D721Med (cell line): ENCODE measurements at places on chromosomes 3 and 15.

- no peak for DNase-seq
Observed at GRCh38 chr15:87841426-87841998, 415.0 kb downstream of the NTRK3 start.

DNA sequence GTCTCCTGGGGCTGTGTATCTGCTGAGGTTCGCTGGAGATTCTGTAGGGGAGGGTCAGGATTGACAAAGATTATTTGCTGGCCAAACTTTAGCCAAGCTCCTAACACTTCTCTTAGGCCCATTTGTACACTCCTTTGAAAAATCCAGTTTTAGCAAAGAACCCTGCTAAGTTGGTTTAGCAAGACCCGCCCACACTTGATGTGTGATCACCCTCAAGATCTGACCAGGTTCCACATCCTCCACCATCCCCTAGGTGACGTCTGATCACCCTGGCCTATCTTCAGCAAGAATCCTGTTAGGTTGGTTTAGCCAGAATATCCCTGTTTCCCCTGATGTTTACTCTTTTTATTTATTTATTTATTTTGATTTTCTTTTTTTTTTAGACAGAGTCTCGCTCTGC, 14.8 kb upstream of the SLC35G2 start:
- no peak for DNase-seq

DNA sequence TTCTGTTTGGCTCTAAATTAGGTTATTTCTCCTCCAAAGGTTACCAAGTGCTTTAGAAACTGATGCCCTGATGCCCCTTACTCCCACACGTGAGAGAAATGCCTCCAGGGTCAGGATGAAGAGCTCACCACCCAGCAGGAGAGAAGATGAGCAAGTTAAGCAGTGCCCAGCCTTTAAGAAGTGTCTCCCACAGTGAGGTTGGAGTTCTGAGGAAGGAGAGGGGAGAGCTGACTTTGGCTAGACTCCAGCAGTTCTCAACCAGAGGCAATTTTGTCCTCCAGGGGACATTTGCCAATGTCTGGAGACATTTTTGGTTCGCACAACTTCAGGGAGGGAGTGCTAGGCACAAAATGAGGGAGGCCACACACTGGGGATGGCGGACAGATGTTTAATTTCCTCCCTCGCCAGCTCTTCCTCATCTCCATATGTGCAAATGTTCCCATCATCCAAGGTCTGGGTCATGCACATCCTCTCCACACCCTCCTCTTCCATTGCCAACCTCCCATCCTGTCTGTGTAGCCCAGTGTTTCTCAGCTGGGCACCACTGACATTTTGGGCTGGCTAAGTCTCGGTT, 50.6 kb upstream of the SLC7A14 start:
- DNase-seq: no peak

- no peak for DNase-seq
Observed at GRCh38 chr15:58040150-58040549, 25.4 kb downstream of the ALDH1A2 start.

DNA sequence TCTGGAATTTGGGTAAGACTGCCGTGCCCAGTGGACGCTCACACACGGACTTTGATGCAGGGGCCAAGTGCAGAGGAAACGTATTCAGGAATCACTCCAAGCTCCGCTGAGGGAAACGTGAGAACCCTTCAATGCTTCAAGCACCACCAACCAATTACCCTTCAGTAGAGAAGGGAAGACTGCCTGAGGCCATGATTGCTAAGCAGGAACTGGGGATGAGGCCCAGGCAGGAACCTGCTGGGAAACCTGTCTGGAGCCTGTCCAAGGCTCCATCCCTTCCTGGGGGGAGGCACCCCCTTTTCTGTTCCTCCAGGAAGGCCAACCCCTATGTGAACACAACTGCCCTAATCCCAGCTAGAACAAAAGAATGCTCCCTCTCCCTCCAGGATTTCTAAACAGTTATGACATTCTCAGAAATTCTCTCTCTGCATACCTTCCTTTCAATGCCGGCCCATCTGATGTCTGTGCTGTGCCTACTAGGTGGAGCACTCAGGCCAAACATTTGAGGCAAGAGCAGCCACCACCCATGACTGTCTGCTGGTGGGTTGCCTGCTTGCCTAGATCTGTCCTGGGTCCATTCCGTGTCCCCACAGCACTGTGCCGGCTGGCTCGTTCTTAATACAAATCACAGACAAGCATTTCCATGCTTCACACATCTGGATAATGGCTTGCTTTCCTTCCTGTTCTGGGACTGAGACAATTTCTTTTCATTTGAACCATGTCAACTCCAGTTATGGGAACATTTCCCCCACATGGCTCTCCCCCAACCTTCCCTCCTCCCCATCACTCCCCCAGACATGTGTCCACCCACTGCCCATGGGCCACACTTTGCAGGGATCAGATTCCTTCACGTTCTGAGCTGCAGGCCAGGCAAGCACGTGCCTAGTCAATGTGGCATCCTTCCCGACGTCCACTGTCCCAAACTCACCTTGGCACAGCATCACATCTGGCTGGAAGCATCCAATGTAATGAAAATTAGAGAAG, 149.4 kb downstream of the ADAMTS17 start:
- DNase-seq: no peak

DNA sequence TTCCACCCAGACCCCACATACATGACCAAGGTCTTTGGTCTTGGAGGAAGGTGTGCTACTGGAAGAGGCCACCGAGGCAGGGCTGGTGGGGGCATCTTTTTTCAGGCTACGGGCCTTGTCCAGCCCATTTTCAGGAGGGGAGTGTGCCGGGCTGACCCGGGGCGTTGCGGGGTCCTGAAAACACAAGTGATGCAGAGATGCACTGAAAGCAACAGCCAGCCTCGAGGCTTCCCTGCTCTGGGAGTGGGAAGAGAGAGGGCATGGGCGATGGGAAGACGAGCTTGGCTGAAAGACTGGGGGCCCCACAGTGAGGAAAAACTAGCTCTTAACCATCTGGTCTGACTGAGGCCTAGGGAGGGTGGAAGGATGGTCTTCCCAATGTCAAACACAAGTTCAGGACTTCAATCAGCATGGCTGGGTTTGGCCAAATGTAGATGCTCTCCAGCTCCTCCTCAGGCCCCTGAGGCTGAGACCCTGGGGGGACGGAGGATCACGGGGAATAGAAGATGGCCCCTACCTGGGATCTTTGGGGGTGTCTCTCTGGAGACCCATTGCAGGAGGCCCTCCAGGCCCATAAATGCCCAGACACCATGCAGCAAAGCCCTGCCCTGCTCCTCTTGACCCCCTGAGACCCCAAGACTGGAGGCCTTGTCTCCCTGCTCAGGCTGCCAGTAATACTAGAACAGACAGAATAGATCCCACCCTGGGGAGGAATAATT, 38.9 kb downstream of the TLE3 start:
- no peak for DNase-seq

DNA sequence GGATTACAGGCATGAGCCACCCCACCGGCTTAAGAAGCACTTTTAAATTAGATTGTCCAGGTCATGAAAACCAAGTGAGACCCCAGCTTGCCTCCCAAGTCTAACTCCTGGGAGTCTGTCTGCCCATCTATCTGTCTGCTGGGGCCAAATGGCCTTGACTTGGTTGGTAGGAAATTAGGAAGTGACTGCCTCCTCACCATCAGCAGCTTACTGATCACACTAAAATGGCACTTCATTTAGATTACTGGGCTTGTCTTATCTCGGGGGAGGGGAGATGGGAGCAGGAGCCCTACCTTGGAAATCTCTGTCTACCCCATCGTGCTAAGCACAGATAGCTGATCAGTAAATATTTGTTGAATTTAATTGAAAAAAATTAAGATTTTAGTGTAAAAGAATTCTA, 5.6 kb upstream of the LRRC2 start:
- no peak for DNase-seq

DNA sequence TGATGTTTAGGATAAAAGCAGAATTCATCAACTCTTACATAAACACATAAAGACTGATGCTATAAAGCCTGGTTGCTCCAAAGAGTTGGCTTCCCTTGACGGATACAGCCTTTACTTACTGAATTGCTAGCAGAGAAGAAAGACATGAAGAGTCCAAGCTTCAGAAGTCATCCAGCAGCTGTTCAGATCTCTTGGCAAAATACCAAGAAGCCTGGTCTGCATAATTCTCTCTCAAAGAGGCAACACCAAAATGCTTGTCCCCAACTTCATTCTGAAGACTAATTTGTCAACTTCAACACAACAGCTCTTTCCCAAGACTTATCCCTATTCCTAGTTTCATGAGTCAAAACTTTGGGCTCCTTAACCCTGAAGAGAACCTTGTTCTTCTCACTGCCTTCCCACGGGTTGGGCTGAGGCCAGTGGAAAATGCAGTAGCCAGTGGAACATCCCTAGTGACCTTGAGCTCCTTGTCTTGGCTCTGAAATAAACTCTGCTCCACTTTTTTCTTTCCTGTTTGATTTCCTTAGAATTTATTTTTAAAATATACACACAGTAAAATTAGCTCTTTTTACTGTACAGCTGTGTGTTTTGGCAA, 119.2 kb upstream of the THBS1 start:
- DNase-seq: no peak

- no peak for DNase-seq
Observed at GRCh38 chr3:142628801-142629200, 32.6 kb downstream of the PLS1 start.

DNA sequence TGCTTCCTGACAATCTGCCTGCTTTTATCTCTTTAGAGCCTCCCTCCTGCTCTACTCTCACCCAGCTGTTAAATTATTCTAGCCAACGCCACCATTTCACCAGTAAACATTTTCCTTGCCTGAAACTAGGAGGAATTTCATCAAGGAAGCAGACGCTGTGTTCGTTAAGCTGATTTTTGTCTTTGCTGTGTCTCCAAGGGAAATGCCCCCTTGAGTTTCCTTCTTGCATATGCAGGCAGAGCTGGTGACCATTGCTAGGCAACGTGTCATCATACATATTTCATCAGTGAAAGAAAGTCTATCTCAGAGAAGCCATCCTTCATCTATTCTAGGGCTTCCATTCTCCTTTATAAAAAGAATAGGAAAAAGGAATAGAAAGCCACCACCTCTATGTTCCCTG, 87.0 kb upstream of the ST8SIA2 start:
- no peak for DNase-seq

DNA sequence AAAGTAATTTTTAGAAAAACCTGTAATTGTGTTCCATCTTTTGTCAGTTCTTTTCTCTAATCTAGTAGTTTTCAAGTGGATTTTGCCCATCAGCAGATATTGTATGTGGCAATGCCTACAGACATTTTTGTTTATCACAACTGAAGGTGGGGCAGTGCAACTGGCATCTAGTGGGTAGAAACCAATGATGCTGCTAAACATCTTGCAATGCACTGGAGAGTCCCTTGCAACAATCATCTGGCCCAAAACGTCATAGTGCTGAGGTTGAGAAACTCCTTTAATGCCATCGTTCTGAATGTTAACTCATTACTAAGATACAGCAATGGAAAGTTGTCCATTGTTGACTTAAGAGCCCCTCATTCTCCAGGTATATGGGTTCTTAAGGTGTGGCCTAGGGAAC, 80.1 kb downstream of the BTD start:
- no peak for DNase-seq

GRCh38 chr15:56838085-56838484, 80.4 kb upstream of the TCF12 start:
- no peak for DNase-seq

- DNase-seq: no peak
Observed at GRCh38 chr3:129266651-129267050, 12.0 kb upstream of the HMCES start.

DNA sequence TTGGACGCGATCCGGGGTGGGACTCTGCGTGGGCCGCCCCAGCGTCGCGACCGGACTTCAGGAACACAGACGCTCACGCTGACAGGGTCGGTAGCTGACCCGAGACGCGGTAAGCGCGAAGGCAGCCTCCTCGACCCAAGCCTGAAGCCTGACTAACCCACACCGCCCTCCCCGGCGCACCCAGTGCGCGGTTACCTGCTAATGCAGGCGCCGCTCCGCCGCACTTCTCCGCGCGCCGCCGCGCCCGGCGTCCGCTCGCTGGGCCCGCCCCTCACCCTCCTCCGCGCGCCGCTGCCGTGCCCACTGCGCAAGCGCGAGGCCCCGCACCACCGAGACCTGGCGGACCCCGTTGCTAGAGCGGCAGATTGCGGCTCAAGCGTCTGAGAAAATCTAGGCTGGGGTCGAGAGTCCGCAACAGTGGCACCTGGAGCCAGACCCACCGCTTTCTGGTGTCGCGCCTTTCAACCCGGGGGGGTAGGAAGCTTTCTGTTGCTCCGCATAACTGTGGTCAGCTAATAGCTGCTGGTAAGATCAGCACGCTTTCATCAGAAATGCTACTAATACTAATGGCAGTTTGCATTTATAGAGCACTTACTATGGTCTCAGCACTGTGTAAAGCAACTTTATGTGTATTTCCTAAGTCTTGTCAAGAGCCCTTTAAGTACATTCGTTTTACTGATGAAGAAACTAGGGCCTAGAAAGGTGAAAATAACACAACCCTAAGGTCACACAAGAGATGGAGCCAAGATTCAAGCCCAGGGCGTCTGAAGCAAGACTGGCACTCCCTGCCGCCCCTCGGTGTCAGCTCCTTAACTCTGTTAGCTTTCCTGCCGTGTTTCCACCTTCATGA, at the start of gene TBCCD1:
TBCCD1 (minus strand) TSS at position 268 of the 850 bp plus-strand sequence. CDS start 3,010 bp downstream, outside the sequence.
- DNase-seq: peak; percentile 33

- no peak for DNase-seq
Observed at GRCh38 chr3:58111513-58112184, 99.1 kb downstream of the DNASE1L3 start.

- DNase-seq: no peak
Observed at GRCh38 chr3:66856533-66856932, 141.6 kb upstream of the KBTBD8 start.

- DNase-seq: no peak
Observed at GRCh38 chr15:70604666-70605315, 158.6 kb downstream of the UACA start.

GRCh38 chr3:71166339-71167240, 416.9 kb downstream of the FOXP1 start:
- DNase-seq: no peak

DNA sequence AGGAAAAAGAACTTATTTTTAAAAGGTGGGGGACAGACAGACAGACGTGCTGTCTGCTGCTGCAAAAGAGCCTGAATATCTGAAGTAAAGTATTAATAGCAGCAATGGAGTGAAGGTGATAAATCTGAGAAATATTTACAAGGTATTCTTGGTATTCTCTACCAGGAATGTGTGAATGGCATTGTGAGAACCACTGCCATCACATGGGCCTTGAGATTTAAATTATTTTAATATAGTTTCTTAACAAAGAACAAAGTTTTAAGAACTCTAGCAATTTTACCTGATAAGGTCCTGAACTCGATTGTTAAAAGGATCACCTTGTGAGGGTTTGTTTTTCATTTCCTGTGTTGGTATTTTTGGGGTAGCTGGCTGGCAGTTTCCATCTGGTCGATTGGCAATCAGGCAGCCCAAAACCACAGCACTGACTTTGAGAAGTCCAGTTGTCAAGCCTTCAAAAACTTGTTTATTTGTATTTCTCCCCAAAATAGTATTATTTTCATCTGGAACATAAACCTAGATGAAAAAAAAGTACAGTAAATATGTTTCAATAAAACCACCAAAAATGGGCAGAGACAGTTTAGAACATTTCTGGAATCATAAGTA, 97.3 kb downstream of the ISL2 start:
- DNase-seq: no peak

- DNase-seq: no peak
Observed at GRCh38 chr15:58437531-58438105, 5.8 kb downstream of the LIPC start.
